Hepatic stellate cell (primary cell): ENCODE measurements at places on chromosomes 5 and 9.

GRCh38 chr5:164335837-164336236 lies 830.4 kb downstream of the MAT2B start:
- no peak for DNase-seq

DNA sequence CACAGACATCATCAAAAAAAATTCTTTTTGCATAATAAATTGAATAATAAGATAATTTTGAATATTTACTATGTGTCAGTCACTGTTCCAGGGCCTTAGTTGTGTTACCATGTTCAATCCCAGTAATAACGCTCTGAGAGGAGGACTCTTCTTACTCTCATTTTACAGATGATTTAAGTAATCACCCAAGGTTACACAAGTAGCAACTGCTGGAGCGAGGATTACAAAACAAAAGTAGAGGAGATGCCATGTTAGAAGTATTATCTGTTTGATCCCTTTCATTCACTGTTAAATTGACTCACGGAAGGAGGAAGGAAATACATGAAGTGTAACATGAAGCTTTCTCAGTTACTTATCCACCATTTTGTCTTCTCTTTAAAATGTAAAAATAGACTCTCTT lies 412.8 kb downstream of the NFIB start:
- DNase-seq = no peak

GRCh38 chr5:123298335-123299030 lies 124.7 kb downstream of the CEP120 start:
- no peak for DNase-seq

GRCh38 chr9:125404733-125405132 lies 143.1 kb downstream of the GAPVD1 start:
- no peak for DNase-seq

DNA sequence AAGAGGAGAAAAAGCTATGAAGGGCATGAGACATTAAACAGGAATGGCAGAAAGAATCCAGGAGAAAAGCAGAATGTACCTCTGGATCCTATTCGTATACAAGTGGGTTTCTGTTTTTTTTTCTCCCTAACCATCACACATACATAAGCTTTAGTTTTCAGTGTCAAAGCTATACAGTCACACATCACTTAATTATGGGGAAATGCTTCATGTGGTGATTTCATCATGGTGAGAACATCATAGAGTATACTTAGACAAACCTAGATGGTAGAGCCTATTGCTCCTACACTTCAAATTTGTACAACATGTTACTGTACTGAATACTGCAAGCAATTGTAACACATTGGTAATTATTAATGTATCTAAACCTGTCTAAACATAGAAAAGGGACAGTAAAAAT lies 290.6 kb downstream of the AOPEP start:
- DNase-seq = no peak

GRCh38 chr5:23147625-23148024 lies 294.5 kb upstream of the CDH12 start:
- no peak for DNase-seq

GRCh38 chr9:83536332-83536731 lies 1.9 kb downstream of the FRMD3 start:
- no peak for DNase-seq

DNA sequence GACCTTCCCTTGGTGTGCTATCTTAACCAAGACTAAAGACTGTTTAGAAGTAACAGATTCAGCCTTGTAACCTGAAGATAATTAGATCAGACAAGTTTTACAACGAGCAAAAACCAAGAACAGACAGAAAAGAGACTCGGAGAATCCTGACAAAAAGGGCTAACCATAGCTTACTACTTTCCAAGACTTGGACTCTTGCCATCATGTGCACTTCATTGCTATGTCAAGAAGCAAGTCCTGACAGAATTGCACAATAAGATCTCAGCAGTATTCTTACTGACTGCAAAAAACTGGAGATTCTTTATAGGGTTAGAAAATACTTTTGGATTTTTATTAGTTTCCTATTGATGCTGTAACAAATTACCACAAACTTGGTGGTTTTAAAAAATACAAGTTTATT lies 1539.0 kb upstream of the NUDT12 start:
- DNase-seq = no peak

GRCh38 chr9:96216583-96216982 lies 85.4 kb downstream of the HSD17B3 start:
- DNase-seq = no peak

GRCh38 chr9:105572455-105572854 lies 14.5 kb downstream of the FKTN start:
- no peak for DNase-seq

- DNase-seq = no peak
Measured at GRCh38 chr5:3786165-3786564, 190.5 kb downstream of the IRX1 start.

DNA sequence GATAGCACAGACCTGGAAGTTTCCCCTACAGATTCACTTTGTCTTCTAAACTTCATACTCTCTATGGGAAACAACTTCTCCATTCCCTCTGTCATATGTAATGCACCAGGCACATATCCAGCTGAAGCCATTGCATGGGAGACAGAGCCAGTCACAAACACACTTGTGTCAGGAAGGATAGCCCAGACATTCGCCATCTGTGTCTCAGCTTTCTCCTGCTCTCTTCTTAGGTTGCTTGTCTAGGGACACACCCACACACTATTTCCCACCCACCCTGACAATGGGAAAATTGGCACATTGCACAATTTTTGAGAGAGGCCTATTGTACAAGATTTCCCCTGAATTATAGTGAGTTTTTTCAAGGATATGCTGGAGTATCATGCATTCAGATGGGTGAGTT lies 158.4 kb upstream of the MPDZ start:
- no peak for DNase-seq

GRCh38 chr5:39376293-39376714 lies 12.0 kb upstream of the C9 start:
- DNase-seq = no peak

DNA sequence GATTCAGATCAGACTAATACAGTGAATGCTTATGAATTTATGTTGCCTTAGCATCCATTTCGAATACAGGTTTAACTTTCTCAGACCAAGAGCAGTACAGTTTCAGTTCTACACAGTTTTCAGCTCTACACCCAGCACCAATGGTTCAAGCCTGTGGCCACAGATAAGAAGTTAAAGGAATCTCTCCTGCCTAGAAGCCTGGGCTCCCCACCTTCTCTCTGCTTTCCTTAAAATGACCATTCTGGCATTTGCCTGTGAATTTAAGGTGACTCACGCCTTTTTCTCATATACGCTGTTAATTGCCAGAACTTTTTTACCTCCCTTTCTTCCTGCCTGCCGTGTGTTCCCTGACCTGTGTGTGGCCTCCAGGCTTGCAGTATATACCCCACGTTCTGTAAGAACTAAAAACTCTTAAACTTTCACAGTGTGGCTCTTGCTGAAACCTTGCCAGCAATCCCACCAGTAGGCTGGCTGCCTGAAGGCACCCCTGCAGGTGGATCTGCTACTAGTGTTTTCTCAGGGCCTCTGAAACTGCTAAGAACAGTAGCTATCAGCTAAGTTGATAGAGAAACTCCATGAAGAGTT lies 692.8 kb upstream of the CDH18 start:
- DNase-seq = no peak

- DNase-seq = peak; percentile 81
Measured at GRCh38 chr5:135332519-135333150, 66.4 kb downstream of the MACROH2A1 start.

GRCh38 chr9:7963026-7963425 lies 163.4 kb upstream of the DMAC1 start:
- no peak for DNase-seq

GRCh38 chr5:91315701-91316100 lies 67.4 kb downstream of the ARRDC3 start:
- DNase-seq = no peak

GRCh38 chr5:35047785-35048404 lies at the start of gene AGXT2:
AGXT2 (minus strand) TSS chr5:35047949; CDS start chr5:35047892, 57 bp downstream.
- DNase-seq = no peak

- DNase-seq = no peak
Measured at GRCh38 chr5:142797420-142797819, 27.2 kb downstream of the ARHGAP26 start.

DNA sequence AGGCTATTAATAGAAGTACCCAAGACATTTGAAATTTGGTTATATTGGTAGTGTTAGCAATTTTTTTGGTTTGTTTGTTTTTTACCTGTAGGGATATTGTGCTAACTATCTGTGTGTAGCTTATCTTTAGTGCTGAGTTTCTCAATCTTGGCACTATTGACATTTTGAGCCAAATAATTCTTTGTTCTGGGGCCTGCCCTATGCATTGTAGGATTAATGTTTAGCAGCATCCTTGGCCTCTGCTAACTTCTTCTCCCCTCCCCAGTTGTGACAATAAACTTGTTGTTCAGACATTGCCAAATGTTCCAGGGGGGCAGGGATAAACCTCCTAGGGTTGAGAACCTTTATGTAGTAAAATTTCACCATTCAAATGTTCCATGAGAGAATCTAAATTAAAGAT lies 4.0 kb downstream of the FBXO4 start:
- no peak for DNase-seq

DNA sequence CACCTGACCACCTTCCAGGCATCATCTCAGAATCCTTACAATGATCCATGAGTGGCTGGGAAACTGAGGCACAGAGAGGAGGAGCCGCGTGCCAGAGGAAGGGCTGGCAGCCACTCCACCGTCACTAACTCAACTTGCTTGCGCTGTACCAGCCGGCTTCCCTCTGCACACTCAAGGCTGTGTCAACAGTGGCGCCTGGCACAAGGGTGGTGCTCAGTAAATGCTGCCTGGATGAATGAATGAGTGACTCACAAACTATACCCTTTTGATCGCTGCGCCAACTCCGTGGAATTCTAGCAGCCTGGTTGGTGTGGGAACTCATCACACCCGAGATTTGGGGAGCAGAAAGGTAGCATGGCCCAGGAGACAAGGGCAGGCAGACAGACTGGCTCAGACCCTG lies 21.9 kb downstream of the PRRX2 start:
- DNase-seq = no peak

GRCh38 chr9:1049641-1050040 lies 516 bp upstream of the DMRT2 start:
- no peak for DNase-seq

GRCh38 chr5:150106674-150107426 lies 20.5 kb upstream of the CSF1R start:
- DNase-seq = no peak

- no peak for DNase-seq
Measured at GRCh38 chr5:93791518-93791972, 50.1 kb upstream of the POU5F2 start.

DNA sequence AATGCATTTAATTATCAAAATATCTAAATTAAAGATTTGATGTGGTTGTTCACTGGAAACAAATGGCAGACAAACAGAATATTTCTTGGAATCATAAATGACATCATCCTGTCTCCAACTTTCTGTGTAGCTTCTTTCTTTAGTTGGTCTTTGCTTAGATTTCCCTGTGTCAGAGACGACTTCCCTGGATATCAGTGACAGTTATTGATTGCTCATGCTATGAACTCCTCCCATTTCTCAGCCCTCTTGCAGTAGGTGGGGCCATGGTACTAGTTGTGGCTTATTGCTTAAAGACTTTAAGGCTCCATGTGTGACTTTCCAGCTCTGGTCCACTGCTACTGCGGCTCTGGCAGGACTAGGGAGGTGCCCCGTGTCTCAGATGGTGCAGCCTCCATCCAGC lies 592.6 kb downstream of the MTRR start:
- DNase-seq = no peak

DNA sequence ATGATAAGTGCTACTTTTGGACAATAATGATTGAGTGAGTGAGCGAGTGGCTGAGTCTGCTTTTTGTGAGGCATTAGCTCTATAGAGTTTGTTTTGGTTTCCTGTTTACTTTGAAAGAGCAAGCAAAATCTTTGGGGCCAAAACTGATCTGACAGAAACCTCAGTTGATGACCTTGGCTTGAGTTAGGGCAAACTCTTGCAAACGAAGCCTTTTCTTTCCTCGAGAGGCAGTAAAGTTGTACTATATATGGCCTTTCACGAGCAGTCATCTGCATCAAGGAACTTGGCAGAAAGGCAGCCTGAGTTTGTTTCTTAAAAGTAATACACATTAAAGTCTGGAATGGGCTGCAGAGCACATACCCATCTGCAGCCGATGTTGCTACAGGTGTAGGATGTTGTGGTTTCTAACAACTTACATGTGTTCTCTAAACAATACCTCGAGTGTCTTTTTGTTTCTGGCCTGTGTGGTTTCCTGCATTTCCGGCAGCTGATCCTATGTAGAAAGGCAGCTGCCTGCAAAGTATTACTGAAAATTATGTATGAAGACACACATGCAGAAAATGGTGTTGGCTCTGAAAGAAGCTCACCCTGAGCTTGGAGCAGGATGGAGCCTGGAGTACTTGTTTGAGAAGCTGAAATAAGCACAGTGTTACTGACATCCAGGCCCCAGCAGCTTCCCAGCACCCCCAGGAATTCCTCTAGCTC lies 60.8 kb downstream of the FOXD1 start:
- DNase-seq = no peak

DNA sequence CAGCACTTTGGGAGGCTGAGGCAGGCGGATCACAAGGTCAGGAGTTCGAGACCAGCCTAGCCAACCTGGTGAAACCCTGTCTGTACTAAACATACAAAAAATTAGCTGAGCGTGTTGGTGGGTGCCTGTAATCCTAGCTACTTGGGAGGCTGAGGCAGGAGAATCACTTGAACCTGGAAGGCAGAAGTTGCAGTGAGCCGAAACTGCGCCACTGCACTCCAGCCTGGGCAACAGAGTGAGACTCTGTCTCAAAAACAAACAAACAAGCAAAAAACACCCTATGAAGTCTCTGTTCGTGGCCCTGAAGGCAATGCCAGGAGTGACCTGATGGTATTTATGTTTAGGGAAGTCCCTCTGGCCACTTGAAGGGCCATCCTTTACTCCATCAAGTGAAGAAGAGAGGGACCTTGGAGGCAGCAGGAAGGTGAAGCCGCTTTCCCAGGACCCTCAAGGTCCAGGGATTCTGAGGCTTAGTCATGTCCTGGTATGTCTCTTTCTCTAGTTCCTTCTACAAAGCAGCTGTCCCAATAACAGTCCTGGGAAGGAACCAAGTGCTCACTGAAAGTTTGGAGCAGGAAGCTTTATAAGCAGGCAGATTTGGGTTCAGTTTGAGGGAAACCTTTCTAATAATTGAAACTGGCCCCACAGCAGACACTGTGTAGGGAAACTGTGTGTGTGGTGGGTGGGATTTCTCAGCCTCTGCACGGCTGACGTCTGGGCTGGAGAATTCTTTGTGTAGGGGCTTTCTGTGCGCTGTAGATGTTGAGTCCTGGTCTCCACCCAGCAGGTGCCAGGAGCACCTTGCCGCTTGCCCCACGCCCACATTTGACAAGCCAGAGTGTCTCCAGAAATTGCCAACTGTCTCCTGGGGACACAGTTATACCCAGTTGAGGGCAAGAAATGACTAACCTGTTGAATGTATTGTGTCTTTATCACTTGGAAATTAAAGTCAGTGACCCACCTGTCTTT lies 12.5 kb downstream of the PHF2 start:
- peak; percentile 55 for DNase-seq

DNA sequence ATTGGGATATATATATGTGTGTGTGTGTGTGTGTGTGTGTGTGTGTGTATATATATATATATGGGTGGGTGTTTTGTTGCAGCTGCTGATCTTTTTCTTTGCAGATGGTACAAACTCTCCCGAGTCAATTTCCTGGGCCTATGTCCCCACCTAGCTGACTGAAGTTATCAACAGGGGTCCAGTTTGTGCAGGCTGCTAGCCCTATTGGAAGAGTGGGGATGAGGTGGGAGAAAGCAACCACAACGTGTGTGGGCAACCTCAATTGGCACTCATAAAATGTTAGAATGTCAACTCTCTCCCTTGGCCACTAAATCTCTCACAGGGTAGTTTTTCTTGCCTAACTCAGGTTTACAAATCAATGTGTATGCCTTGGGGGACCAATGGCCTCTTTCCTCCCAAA lies 5.6 kb downstream of the NR4A3 start:
- DNase-seq = no peak

- DNase-seq = no peak
Measured at GRCh38 chr5:87114631-87115030, 153.1 kb upstream of the RASA1 start.

- no peak for DNase-seq
Measured at GRCh38 chr5:176188506-176189193, 49.6 kb upstream of the SIMC1 start.
